Caco-2 (cell line): ENCODE measurements at places on chromosomes 2 and 18. TPM values are rescaled to one million over a fixed set of nuclear protein-coding genes. Genes with fewer than 3 reads are reported as not detected.

AQP12B gene
- not detected in 2 replicates for total RNA-seq

CAVIN2 gene
- not detected in 2 replicates for total RNA-seq

ZBTB7C gene
- 0.18 and 0.39 TPM in 2 replicates for total RNA-seq

GRCh38 chr2:86017901-86018896 is 87.5 kb downstream of the POLR1A start:
- peaks cover 4% of the 10 kb centered on the region; the same call in 1 of the 2 replicates for H3K4me1 ChIP-seq
- no peaks in the 10 kb centered on the region for H3K27me3 ChIP-seq
- no peak for DNase-seq

DNA sequence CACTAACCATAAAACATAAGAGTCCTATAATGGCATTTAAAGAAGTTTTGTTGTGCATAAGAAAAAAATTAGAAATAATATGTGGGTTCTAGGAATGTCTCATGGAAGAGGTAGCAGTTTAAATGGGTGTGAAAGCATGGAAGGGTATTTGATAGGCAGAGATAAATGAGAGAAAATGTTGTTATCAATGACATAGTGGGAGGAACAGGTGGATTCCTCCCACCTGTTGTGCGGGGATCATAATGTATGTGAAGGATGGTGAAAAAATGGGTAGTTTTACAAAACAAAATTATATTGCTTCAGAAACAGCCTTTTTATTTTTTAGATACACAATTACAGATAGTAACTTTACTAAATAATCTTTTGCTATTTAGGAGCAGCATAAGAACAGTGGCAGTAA is 41.7 kb downstream of the RIT2 start:
- DNase-seq = no peak
- no peak overlapping the region for H3K4me3 ChIP-seq
- no peaks in the 10 kb centered on the region for H3K36me3 ChIP-seq
- no peaks in the 10 kb centered on the region for H3K27me3 ChIP-seq

PROKR1 gene
- total RNA-seq = 0.09 TPM in 1 of 2 replicates, not detected in the other

SCYGR8 gene
- not detected in 2 replicates for total RNA-seq

DNA sequence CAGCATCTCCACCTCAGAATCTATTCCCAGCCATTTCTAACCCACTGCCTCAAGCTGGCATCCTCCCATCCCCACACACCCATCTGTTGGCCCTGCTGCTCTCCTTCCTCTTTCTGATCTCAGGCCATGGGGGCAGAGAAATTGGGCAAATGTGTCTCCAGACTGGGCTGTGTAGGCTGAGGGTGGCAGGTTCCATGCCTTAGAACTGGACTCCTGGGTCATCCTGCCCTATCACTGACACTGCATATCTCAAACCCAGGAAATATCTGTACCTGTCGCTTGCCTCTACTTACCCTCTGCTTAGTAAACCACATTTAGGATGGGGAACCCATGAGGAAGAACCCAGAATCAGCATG is 1.8 kb downstream of the WNT10A start:
- H3K4me1 ChIP-seq = peaks cover 16% of the 10 kb centered on the region
- no peaks in the 10 kb centered on the region for H3K27me3 ChIP-seq
- no peaks in the 10 kb centered on the region for H3K36me3 ChIP-seq
- no peak overlapping the region for H3K27ac ChIP-seq
- no peak for DNase-seq

BOLL gene
- total RNA-seq = not detected in 2 replicates

DNA sequence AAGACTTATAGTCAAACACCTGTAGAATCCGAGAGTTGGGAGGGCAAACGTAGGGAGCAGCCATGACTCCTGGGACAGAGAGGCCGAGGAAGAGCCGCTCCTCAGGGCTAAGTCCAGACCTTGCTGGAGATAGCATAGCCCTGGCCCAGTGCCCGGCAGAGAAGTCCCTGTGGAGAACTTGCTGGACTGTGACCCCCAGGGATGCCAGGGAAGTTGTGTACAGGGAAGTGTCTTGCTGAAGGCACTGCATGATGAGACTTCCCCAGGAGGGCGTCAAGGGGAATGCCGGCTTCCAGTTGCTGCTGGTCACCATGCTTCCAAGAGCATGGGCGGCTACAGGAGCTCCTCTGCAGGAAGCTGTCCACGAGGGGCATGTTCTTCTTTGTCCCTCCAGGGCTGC is 8.6 kb upstream of the CNDP1 start:
- no peak overlapping the region for H3K27ac ChIP-seq
- no peaks in the 10 kb centered on the region for H3K4me1 ChIP-seq
- no peak overlapping the region for H3K4me3 ChIP-seq
- no peaks in the 10 kb centered on the region for H3K36me3 ChIP-seq

UGT1A3 gene
- total RNA-seq = 0.64 and 0.65 TPM in 2 replicates

- no peak for DNase-seq
- H3K4me1 ChIP-seq = no peaks in the 10 kb centered on the region; the same call in 1 of the 2 replicates
- no peaks in the 10 kb centered on the region for H3K36me3 ChIP-seq
- no peak overlapping the region for H3K27ac ChIP-seq
These were observed 49.3 kb upstream of the STK17B start for GRCh38 chr2:196220671-196221070.

C2orf72 gene
- 90.5 and 105 TPM in 2 replicates for total RNA-seq

GRCh38 chr18:68734308-68734707 is 19.4 kb upstream of the TMX3 start:
- H3K27me3 ChIP-seq = no peaks in the 10 kb centered on the region
- H3K27ac ChIP-seq = no peak overlapping the region
- no peaks in the 10 kb centered on the region for H3K4me1 ChIP-seq
- no peak overlapping the region for H3K4me3 ChIP-seq
- DNase-seq = no peak
- H3K36me3 ChIP-seq = no peaks in the 10 kb centered on the region

GRCh38 chr2:189018631-189019030 is 44.5 kb downstream of the COL3A1 start:
- H3K4me3 ChIP-seq = no peak overlapping the region
- H3K27ac ChIP-seq = no peak overlapping the region
- no peaks in the 10 kb centered on the region for H3K36me3 ChIP-seq
- H3K27me3 ChIP-seq = no peaks in the 10 kb centered on the region

DNA sequence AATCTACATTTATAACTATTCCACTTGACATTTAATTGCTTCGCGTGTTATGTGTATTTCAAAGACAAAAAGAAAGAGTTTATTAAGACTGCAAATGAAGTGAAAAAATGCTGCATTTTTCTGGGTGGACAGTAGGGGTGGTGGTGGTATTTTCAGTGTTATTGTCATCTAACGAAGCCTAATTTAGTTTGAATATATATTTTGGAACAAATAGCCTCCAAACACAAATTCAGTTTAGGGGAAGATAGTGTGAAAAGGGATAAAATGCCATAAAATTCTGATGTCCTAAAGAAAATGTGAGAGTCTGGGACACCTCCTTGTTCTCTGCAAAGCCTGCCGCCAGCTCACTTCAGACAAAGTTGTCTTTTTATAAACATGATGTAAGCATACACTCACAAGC is 425.1 kb downstream of the NRXN1 start:
- no peaks in the 10 kb centered on the region for H3K4me1 ChIP-seq
- no peak overlapping the region for H3K27ac ChIP-seq
- DNase-seq = peak; percentile 4
- H3K4me3 ChIP-seq = no peak overlapping the region
- H3K36me3 ChIP-seq = no peaks in the 10 kb centered on the region
- H3K27me3 ChIP-seq = no peaks in the 10 kb centered on the region

DNA sequence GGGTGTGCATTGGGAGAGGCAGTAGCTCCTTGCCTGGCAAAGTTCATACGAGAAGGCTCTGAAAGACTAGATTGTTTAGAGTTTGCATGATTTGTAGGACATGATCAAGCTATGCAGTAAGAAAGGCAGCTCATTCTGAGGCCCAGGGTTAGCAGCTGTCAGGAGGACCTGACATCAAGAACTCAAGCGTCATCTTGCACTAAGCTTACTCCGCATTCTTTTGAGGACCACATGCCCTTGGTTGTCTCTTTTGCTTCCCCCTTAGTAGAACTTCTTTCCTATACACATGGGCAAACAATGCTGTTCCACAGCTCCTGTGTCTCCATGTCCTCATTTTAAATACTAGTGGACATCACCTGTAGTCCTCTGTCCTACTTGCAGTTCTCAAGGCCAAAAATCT is 14.0 kb downstream of the ZNF532 start:
- H3K27me3 ChIP-seq = no peaks in the 10 kb centered on the region
- H3K4me3 ChIP-seq = no peak overlapping the region
- H3K4me1 ChIP-seq = no peaks in the 10 kb centered on the region
- DNase-seq = no peak

ASAP2 gene
- total RNA-seq = 25.6 and 27.8 TPM in 2 replicates

DNA sequence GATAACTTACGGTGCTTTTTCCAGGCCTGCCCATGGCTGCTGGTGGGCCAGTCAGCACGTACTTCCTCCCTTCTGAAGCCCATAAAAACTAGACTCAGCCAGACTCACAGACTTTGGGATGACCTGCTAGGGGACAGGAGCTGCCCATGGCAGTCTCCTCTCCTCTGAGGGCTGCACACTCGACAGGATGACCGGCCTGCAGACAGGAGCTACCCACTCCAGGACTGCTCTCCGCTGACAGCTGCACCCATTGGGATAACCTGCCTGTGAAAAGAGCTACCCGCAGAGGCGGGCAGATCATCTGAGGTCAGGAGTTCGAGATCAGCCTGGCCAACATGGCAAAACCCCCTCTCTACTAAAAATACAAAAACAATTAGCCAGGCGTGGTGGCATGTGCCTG is 75.4 kb downstream of the EPB41L3 start:
- H3K36me3 ChIP-seq = no peaks in the 10 kb centered on the region
- DNase-seq = no peak
- H3K27me3 ChIP-seq = no peaks in the 10 kb centered on the region
- no peak overlapping the region for H3K4me3 ChIP-seq
- no peak overlapping the region for H3K27ac ChIP-seq
- no peaks in the 10 kb centered on the region for H3K4me1 ChIP-seq

GRCh38 chr2:159090514-159091201 is 122.2 kb downstream of the TANC1 start:
- H3K4me3 ChIP-seq = no peak overlapping the region
- H3K27me3 ChIP-seq = no peaks in the 10 kb centered on the region
- peaks cover 7% of the 10 kb centered on the region; the same call in 1 of the 2 replicates for H3K4me1 ChIP-seq

DNA sequence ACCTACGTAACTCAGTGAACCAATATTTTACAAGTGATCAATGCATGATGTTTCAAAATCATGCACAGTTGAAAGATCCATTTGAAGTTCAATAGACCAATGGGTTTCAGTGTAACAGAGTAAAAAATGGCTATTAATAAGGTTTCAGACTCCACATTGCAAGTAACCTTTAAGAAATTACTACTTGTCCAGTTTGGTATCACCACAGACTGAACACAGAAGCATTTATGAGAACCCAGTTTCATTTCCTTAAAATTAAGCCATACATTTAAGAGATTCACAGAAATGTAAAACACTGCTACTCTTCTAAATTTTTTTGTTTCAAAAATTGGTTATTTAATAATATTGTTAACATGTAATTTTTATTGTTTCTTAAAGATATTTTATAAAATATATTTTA is 98.9 kb upstream of the CHRNA1 start:
- DNase-seq = no peak
- H3K4me1 ChIP-seq = no peaks in the 10 kb centered on the region
- no peaks in the 10 kb centered on the region for H3K36me3 ChIP-seq
- H3K27ac ChIP-seq = no peak overlapping the region

DNA sequence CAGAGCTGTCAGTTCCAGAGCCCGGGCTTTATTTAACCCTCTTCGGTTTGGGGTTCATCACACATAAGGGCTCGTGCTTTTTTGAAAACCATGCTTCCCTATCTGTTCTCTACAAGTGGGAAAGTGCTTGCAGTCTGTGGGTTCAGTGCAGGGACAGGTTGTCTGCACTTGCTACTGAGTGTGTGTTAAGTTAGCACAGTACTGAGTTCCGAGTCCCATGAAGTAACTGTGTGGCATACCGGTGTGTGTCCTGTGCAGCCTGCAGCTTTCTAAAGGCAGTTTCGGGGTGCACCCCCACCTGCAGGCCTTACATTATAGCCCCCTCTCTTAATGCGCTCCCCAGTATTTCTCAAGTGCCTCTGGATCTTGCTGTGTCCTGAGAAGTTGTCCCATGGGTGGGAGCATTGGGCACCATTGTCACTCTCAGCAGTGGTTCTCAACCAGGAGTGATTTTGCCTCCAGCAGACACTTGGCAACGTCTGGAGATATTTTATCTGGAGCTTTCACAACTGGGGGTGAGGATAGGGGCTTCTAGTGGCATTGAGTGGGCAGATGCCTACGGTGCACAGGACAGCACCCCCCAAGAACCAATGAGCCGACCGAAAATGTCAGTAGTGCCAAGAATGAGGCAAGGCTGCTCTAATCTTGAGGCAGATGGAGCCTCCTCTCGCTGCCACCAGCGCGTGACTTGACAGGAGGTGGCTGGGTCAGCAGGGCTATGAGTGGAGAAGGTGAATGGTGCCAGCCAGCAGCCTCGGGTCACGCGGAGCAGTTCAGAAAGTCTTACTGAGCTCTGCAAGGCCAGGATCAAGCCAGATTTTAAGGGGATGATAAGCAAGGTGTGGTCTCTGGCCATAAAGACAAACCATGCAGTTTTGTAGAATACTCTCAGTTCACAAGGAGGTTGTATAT is 152.2 kb downstream of the SMAD7 start:
- no peak overlapping the region for H3K27ac ChIP-seq
- no peak overlapping the region for H3K4me3 ChIP-seq
- no peak for DNase-seq
- H3K36me3 ChIP-seq = no peaks in the 10 kb centered on the region
- H3K27me3 ChIP-seq = no peaks in the 10 kb centered on the region

GRCh38 chr2:225293638-225294037 is 105.9 kb upstream of the NYAP2 start:
- no peaks in the 10 kb centered on the region for H3K36me3 ChIP-seq
- no peaks in the 10 kb centered on the region for H3K4me1 ChIP-seq
- H3K27me3 ChIP-seq = no peaks in the 10 kb centered on the region
- H3K27ac ChIP-seq = no peak overlapping the region
- no peak overlapping the region for H3K4me3 ChIP-seq
- no peak for DNase-seq

LINC00305 gene
- total RNA-seq = not detected in 2 replicates

DNA sequence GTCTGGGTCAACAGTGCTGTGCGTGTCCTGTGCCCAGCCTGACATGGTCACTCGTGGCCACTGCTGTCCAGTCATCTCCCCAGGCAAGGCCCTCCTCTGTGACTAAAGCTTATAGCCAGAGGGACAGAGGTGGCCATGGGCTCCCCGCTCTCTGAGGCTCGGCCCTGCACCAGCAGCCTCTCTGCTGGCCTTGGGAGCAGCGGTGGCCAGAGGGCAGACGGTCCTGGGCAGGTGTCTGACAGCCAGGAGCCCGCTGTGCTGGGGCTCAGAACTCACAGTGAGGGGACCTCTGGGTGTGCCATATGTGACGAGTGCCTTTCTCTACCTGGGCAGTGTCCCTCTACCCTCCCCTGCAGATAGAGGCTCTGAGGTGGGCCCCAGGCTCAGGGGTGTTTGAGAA is 98.7 kb downstream of the FAM210A start:
- H3K4me1 ChIP-seq = no peaks in the 10 kb centered on the region
- no peak for DNase-seq
- no peak overlapping the region for H3K27ac ChIP-seq

LYPD6B gene
- 28.5 and 35.8 TPM in 2 replicates for total RNA-seq

DNA sequence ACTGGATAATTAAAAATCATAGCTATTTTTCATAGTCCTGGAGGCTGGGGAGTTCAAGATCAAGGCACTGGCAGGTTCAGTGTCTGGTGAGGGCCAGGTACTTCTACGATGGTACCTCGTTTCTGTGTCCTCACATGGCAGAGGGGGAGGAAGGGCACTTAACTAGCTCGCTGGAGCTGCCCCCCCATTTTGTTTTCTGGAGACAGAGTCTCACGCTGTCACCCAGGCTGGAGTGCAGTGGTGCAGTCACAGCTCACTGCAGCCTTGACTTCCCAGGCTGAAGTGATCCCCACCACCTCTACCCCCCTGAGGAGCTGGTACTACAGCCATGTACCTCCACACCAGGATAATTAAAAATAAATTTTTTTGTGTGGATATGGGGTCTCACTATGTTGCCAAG is 40.3 kb downstream of the ASB1 start:
- no peaks in the 10 kb centered on the region for H3K27me3 ChIP-seq
- H3K36me3 ChIP-seq = no peaks in the 10 kb centered on the region
- no peak overlapping the region for H3K4me3 ChIP-seq
